Testis (tissue), 5 donors: ENCODE measurements at places on chromosomes 6 and 20.

GRCh38 chr6:169779896-169780295, 28.5 kb downstream of the ERMARD start:
- peak; percentile 6 for DNase-seq

DNA sequence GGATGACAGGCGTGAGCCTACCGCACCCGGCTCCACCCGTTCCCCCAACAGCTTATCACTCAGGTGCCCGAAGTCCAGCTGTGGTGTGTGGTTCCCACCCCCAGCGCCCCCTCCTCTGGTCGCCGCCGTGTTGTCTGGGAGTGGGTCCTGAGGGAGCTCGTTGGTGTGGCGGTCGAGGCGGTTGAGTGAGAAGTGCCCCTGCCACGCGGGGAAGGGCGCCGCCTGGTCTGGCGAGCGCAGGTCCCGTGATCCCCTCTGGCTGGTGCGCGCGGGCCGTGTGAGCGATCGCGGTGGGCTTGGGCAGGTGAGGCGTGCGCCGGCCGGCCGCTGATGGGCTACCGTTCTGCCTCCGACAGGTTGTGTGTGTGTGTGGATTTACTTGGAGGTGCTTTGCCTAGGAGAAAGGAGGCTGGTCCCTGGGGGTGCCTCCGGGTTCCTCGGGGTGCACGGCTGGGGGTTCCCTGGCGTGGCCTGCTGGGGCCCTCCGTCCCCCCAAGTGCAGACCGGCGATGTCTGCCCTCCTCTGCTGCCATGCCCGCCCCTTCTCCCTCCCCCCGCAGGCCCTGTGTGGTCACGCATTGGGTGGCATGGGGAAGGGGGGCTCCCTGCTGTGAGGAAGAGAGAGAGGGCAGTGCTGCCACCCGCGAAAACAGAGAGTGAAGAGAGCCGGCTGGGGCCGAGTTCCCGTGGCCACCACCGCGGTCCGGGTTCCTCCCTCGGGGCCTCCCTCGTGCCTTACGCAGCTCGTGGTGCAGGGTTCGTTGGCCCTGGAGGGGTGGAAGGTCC, 336.0 kb upstream of the DEFB115 start:
- no peak for DNase-seq

GRCh38 chr6:1747003-1747402, 137.3 kb downstream of the FOXC1 start:
- no peak for DNase-seq

GRCh38 chr6:116251568-116252384, 2.1 kb downstream of the TSPYL4 start:
- no peak for DNase-seq

- no peak for DNase-seq
These were observed 45.4 kb downstream of the RPF2 start for GRCh38 chr6:111027219-111027618.

GRCh38 chr6:79630883-79631692, at the start of gene SH3BGRL2:
SH3BGRL2 (plus strand) TSS chr6:79631329; CDS start chr6:79631462, 133 bp downstream.
- peak; percentile 76 for DNase-seq

- no peak for DNase-seq
These were observed 24.2 kb downstream of the NEDD9 start for GRCh38 chr6:11208267-11208666.

- peak; percentile 86 for DNase-seq
These were observed 103.6 kb downstream of the PAX1 start for GRCh38 chr20:21808863-21809664.

- DNase-seq = peak; percentile 92
These were observed 169.0 kb upstream of the SCGN start for GRCh38 chr6:25482996-25483395.

DNA sequence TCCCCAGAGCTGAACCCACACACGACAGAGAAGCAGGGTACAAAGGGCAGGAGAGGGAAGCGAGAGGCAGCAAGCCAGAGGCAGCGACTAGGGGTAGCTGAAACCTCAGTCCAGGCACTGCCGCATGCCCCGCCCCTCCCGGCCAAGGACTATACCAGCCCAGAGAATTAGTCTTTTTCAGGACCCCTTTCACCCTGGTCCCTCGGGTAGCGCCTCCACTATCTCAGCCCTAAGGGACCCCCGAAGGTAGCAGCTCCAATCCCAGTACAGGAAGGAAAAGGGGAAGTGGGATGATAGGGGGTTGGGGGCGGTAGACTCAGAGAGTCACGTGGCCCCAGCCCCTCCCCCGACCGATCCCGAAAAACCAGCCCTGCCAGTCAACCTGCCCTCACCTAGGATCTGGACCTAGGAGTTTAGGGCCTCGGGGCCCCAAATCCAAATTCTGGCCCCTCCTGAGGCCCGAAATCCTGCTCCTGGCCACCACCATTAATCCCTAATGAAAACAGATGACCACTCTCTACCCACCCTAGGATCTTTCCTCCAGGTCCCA, 1.3 kb downstream of the RGL2 start:
- peak; percentile 37 for DNase-seq

DNA sequence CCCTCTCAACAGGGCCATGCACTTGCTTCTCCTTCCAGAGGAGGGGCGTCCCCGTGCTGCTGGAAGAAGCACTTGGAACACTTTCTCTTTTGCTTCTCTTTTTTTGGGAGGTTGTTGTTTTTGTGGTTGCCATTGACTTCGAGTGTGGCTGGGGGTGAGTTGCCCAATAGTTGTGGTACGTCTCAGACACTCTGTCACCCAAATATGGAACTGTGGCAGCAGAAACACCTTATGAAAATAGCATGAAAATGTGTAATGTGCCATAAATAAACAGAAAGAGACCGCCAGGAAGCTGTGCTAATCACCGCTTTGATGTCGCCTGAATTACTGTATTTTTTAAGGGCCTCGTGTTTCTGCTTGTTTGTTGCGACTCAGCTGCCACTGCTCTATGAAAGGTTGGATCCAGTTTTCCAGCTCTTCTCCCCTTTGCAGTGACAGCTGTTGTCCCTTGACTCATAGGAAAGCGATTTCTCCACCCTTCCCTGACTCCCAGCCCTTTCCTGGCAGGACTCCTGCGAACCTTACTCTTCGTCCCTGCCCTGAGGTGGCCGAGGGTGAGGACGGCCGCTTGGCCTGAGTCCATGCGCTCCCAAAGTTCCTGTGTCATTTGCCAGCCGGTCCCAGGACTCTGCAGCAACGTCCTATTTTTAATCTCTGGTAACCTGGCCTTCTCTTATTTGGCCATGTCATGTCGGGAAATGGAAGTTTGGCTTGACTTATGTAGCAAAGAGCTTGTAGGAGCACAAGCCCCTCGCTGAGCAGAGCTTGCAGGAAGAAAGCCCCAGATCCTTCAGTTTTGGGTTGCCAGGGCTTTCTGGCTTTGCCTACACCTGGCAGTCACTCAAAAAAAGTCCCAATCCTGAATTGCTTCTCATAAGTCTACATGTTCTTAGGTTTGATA, 694.6 kb downstream of the QKI start:
- DNase-seq = no peak

GRCh38 chr6:62645274-62645673, 359.2 kb upstream of the KHDRBS2 start:
- no peak for DNase-seq

GRCh38 chr20:35030136-35030535, 62.5 kb downstream of the TRPC4AP start:
- no peak for DNase-seq

DNA sequence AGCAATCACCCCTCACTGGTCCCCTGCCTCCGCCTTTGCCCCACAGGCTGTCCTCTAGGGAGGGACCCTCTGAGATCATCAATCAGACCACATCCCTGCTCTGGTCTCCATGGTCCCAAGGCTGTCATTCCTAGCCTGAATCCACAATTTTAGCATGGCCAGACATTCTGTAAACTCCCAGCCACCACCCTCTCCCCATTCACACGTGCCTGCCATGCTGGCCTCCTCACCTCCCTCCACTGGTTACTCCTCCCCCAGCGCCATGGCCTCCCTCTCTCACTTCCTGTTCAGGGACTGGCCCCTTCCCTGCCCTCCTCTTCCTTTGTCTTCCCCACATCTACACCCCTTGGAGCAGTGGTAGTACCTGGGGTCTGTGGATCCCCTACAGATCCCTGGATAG, 150.7 kb upstream of the MLN start:
- no peak for DNase-seq

DNA sequence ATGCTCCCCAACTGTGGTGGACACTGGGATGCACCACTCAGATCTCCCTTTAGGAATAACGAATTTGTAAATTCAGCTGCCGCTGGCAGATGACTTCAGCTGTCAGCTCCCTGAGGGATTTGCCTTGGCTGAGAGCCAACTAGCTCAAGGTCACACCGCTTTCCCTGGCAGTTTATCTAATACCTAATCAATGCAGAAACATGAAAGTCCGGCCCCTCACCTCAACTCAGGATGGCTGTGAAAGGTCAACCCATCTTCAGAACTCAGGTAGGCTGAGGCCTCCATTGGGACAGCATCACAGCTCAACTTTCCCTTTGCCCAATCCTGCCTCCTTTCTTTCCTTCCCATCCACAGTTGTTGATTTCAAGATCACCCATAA, 22.8 kb upstream of the SCGN start:
- DNase-seq = no peak

GRCh38 chr20:53805895-53806384, 212.3 kb upstream of the ZNF217 start:
- DNase-seq = no peak

GRCh38 chr6:127332383-127332961, 10.9 kb downstream of the ECHDC1 start:
- no peak for DNase-seq

- no peak for DNase-seq
These were observed 45.3 kb downstream of the PRR18 start for GRCh38 chr6:166262743-166263515.

GRCh38 chr6:52283111-52283510, 1.4 kb downstream of the MCM3 start:
- no peak for DNase-seq

DNA sequence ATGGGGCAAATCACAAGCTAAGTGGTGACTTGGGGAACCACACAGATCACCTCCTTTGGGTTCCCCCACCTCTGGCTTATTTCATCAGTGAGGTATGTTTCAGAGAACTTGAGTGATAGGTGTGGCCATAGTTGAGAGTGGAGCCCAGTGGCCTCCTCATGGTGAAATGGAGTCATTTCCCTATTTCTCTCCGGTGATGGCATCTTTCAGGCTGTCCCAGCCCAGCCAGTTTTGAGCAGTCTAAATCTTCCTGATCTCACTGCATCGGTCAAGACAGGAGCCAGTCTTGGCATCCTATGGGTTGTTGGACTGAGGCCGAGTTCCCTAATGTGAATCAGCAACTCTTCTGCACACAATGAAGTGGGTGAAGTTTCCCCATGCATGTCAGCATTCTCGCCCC, 132.4 kb downstream of the EYA2 start:
- no peak for DNase-seq

GRCh38 chr20:33866398-33867100, 55.4 kb downstream of the CHMP4B start:
- DNase-seq = no peak

- no peak for DNase-seq
These were observed 646.5 kb upstream of the NOX3 start for GRCh38 chr6:156102129-156102528.

DNA sequence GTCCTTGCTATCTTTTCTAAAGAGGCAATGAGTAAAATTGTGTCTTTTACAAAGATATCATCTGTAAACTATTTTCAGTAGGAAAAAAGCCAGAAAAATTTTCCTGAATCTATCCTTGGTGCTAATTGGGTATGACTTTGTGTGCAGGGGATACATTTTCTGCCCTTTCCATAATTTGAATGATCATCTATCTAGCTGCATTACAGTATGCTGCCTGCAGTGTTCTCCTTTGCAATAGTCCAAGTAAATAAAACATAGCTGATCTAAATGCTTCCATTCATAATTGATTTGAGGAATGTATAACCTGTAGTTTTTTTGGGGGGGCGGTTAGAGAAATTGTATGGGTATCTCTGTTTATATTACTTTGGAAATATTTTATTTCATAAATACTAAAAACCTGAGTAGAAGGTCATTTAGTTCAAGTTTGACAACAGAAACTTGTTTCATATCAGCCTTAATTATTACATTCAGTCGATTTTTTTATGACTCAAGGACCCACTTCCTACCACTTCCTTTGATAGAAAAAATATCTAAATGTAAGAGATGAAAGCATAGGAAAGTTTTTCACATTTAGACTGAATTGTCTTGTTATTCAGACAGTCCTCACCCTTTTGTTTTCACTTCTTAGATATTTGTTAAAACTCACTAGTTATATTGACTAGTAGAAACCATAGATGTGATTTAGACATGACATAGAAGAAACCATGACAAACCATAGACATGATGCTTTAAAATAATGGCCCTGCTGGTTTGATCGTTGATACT, 75.3 kb downstream of the AIG1 start:
- no peak for DNase-seq

GRCh38 chr6:7165890-7166267, 58.1 kb downstream of the RREB1 start:
- DNase-seq = no peak

DNA sequence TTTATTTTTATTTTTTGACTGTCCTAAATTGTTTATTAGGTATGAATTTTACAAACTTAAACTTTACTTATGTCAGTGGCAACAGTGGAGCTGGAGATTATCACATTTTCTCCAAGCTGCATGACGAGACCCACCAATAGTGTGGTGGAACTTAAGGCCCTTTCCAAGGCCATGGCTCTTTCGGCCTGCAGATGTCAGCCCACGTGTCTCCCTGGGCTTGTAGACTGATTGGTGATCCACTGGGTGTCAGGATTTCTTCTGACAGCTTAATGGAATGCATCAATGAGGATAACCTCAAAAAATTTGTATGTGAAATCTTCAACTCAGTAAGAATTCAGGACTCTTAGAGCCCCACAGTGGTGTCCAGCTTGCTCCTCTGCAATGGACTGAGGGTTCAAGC, 32.3 kb upstream of the OVOL2 start:
- DNase-seq = no peak

DNA sequence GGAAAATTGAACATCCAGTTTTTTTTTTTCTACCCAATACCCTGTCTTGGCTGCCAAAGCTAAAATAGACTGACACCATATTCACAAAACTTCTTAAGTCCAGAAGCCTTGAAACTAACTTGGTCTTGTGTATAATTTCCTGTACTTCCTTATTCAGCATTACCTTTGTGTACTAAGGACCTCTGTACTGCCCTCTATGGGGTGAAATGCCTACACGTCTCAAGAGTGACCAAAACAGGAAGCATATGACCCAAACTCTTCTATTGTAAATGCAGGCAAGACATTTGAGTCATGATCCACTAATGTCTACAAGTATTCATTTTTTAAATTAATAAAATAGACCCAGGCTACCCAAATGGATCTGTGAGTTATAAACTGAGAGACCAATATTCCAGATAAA, 50.4 kb downstream of the HMGCLL1 start:
- DNase-seq = peak; percentile 18

GRCh38 chr6:169559592-169559991, 142.2 kb downstream of the WDR27 start:
- no peak for DNase-seq

DNA sequence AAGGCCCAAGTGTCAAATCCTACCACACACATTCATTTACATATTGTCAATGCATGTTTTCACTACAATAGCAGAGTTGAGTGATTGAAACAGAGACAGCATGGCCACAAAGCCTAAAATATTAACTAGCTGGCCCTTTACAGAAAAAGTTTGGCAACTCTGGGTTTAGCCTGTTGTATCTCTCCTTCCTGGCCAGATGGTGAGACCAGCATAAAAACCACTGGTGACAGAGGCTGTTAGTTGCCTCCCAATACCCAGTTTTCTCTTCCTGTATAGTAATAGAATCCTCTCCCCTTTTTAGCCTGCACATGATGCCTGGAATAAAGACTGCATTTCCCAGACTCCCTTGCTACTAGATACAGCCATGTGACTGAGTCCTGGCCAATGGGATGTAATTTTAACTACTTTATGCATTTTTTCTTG, 100.0 kb upstream of the TAB2 start:
- no peak for DNase-seq
